Adrenal gland (tissue), 19 donors: ENCODE measurements at places on chromosomes 16 and 17. TPM values are rescaled to one million over a fixed set of nuclear protein-coding genes. Genes with fewer than 3 reads are reported as not detected.

- no peaks in the 10 kb centered on the region for H3K27me3 ChIP-seq
- no peaks in the 10 kb centered on the region for H3K36me3 ChIP-seq
- no peak for DNase-seq
- no peaks in the 10 kb centered on the region for H3K4me1 ChIP-seq
These were observed 16.7 kb downstream of the RPRML start for GRCh38 chr17:46962374-46962790.

DNA sequence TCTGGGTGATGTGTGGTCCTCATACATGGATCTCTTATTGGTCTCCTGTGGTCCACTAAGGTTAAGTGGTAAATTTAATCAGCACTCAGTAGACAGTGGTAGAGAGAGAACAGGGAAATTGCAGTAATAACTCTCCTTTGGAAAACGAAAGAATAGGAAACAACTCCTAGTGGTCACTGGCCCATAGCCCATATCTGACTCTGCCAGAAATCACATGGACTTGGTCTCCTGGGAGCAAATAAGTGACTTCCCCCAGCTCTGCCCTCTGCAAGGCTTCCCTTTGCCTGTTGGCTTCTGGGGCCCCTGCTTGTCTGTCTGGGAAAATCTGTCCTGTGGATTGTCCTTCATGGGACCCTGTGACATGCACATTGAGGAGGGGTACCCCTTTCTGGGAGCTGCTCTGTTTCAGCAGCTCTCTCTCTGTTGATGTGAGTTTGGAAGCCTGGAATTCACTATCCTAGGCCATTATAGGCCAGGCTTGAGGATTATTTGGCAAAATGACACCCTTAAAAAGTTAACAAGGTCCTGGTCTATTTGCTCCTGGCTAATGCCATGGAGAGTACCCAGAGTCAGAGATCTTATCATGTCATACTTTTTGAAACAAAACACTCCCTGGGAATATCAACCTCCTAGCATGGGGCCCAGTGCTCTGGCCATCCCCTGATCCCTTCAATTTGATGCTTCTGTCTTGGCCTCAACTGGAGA lies 58.0 kb upstream of the HNF1B start:
- H3K4me3 ChIP-seq: no peak overlapping the region
- H3K27ac ChIP-seq: no peak overlapping the region
- DNase-seq: peak; percentile 57
- H3K27me3 ChIP-seq: no peaks in the 10 kb centered on the region
- peaks cover 8% of the 10 kb centered on the region for H3K4me1 ChIP-seq

GRIN2A gene
- total RNA-seq: 0.24 TPM

DNA sequence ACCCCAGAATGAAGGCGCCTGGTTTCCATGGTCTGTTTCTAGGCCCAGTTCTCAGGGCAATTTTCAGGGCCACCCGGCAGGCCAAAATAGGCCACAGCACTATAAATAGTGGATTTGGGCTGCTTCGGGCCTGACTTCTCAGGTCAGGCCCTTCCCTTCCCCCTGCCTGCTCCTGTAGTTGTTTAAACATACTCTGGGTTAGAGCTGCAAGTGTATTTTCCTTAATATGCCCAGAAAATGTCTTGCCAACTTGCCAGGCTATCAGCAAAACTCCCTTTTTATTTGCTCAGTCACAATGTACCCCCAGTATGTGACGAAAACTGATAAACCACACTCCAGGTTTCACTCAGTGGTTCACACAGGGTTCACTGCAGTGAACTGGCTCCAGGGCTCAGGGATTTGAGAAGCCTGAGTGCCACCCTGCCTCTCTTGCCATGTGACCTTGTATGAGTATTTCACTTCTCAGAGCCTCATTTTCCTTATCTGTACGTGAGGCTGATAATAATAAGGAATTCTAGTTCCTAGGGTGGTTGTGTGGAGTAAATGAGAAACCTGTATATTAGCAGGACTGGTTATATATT lies 76.5 kb downstream of the GPRC5B start:
- peak overlapping the region; percentile 65 for H3K27ac ChIP-seq
- H3K27me3 ChIP-seq: no peaks in the 10 kb centered on the region
- peaks cover 15% of the 10 kb centered on the region for H3K4me1 ChIP-seq
- no peak overlapping the region for H3K4me3 ChIP-seq

SCIMP gene
- 13.8 TPM for total RNA-seq

DNA sequence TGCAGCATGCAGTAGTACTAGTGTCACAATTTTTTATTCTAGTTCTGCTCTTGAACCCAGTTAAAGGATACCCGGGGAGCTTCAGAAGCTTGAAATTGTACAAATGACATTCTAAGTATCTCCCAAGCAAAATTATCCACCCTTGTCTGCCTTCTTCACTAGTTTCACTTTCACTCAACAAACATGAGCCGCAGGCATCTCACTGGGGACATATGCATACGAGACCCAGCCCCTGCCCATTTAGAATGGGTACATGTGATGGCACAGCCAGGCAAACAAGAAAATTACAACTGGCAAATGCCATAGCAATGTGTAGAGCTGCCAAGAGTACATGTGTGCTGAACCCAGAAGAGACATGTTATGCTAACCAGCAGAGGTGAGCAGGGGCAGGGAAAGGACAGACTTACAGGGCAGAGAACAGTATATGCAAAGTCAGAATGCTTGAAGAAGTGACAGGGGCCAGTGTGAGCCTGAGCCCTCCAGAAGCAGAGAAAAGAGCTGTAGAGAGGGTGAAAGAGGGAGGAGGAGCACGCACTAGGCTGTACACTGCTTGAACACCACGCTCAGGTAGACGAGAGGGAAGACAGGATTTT lies 8.3 kb downstream of the GINS2 start:
- no peak overlapping the region for H3K4me3 ChIP-seq
- no peak for DNase-seq
- no peak overlapping the region for H3K27ac ChIP-seq
- H3K4me1 ChIP-seq: no peaks in the 10 kb centered on the region

DNA sequence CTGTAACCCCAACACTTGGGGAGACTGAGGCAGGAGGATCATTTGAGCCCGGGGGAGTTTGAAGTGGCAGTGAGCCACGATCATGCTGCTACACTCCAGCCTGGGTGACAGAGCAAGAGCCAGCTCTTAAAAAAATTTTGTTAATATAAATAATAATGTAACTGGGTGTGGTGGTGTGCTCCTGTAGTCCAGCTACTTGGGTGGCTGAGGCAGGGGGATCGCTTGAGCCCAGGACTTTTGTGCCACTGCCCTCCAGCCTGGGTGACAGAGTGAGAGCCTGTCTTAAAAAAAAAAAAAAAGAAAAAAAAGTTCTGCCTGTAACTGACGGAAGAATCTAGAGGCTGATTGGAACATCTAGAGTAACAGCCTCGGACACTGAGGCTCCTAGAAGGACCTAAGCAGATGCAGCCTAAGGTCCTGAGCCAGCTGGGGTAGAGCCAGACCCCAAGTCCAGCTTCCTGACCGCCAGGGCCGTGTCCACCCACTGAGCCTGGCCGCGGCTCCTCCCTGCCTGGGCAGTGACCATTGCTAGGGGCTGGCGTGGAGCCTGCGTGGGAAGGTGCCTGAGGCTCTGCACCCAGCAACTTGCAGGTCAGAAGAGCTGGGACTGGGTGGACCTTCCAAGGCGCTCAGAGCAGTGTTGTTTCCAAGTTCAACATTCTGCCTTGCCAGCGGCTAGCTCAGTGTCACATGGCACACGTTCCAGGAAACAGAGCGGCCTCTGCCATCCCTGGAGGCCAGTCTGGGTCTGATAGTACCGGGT lies 209.4 kb upstream of the CIBAR2 start:
- DNase-seq: peak; percentile 96
- no peak overlapping the region for H3K4me3 ChIP-seq
- H3K4me1 ChIP-seq: peaks cover 38% of the 10 kb centered on the region
- H3K27ac ChIP-seq: peak overlapping the region; percentile 80

- no peaks in the 10 kb centered on the region for H3K36me3 ChIP-seq
- no peak for DNase-seq
- no peaks in the 10 kb centered on the region for H3K27me3 ChIP-seq
- no peak overlapping the region for H3K27ac ChIP-seq
These were observed 27.9 kb upstream of the BCAR1 start for GRCh38 chr16:75279305-75279704.

KRT33A gene
- total RNA-seq: not detected

DNA sequence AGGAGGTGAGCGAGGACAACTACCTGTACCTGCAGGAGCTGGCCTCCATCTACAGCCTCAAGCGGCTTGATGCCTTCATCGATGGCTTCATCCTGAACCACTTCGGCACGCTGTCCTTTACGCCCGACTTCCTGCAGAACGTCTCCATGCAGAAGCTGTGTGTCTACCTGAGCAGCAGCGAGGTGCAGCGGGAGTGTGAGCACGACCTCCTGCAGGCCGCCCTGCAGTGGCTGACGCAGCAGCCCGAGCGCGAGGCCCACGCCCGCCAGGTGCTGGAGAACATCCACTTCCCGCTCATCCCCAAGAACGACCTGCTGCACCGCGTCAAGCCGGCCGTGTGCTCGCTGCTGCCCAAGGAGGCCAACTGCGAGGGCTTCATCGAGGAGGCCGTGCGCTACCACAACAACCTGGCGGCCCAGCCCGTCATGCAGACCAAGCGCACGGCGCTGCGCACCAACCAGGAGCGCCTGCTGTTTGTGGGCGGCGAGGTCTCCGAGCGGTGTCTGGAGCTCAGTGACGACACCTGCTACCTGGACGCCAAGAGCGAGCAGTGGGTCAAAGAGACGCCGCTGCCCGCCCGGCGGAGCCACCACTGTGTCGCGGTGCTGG lies 9.0 kb downstream of the KLHL36 start:
- H3K4me1 ChIP-seq: peaks cover 9% of the 10 kb centered on the region
- H3K27ac ChIP-seq: no peak overlapping the region
- H3K4me3 ChIP-seq: no peak overlapping the region
- no peak for DNase-seq
- H3K36me3 ChIP-seq: peaks cover 73% of the 10 kb centered on the region
- H3K27me3 ChIP-seq: no peaks in the 10 kb centered on the region

GRCh38 chr17:46158323-46159296 lies 34.6 kb downstream of the KANSL1 start:
- no peaks in the 10 kb centered on the region for H3K27me3 ChIP-seq
- H3K36me3 ChIP-seq: no peaks in the 10 kb centered on the region
- H3K4me3 ChIP-seq: no peak overlapping the region
- no peak for DNase-seq
- H3K4me1 ChIP-seq: peaks cover 47% of the 10 kb centered on the region
